Spinal cord (tissue), 10 donors: ENCODE measurements at places on chromosomes 7 and 10.

- no peak for DNase-seq
Measured at GRCh38 chr7:75596727-75597614, 104.9 kb downstream of the SPDYE5 start.

DNA sequence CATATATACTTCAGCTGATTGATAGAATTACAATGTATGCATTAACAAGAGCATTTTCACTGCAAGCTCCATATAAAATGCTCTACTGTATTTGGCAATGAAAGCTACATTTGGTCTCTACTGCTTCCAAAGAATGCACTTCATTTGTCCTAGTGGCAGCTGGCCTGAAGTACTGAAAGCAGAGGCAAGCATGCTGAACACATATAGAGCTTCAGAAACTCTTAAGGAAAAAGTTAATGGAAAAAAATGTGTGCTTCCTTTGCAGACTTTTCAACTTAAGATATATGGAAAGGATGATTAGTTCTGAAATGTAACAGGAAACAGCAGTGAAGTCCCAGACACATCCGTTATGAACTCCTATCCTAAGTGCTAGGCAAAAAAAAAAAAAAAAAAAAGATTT, 537.1 kb upstream of the POM121L12 start:
- DNase-seq: no peak

DNA sequence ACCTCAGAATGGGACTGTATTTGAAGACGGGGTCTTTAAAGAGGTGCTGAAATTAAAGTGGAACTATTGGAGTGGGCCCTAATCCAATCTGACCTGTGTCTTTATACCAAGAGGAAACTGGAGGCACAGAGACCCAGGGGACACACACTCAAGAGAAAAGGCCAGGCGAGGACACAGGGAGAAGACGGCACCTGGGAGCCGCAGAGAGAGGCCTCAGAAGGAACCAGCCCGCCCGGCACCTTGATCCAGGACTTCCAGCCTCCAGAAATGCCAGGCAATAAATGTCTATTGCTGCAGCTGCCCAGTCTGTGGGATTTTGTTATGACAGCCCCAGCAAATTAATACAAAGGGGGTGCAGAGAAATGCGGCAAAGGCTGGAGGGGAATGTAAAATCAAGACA, 10.5 kb downstream of the CARD11 start:
- no peak for DNase-seq

DNA sequence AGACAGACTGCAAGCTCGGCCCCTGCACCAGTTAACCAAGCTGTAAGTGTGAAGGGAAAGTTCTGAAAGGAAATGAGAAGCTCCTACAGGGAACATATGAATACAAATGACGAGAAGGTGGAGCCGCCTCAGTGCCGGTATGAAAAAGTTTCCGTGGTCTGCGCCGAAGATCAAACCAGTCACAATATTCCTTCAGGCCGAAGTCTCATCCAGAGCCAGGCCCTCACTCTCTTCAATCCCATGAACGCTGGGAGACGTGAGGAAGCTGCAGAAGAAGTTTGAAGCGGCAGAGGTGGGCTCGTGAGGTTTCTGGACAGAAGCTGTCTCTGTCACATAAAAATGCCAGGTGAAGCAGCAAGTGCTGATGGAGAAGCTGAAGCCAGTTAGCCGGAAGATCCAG, 71.9 kb downstream of the CFAP46 start:
- DNase-seq: no peak

GRCh38 chr10:49001870-49002672, 62.4 kb upstream of the LRRC18 start:
- no peak for DNase-seq

GRCh38 chr10:26997610-26998009, 102.7 kb downstream of the ANKRD26 start:
- DNase-seq: no peak

- no peak for DNase-seq
Measured at GRCh38 chr7:85602196-85602595, 415.3 kb upstream of the SEMA3D start.

DNA sequence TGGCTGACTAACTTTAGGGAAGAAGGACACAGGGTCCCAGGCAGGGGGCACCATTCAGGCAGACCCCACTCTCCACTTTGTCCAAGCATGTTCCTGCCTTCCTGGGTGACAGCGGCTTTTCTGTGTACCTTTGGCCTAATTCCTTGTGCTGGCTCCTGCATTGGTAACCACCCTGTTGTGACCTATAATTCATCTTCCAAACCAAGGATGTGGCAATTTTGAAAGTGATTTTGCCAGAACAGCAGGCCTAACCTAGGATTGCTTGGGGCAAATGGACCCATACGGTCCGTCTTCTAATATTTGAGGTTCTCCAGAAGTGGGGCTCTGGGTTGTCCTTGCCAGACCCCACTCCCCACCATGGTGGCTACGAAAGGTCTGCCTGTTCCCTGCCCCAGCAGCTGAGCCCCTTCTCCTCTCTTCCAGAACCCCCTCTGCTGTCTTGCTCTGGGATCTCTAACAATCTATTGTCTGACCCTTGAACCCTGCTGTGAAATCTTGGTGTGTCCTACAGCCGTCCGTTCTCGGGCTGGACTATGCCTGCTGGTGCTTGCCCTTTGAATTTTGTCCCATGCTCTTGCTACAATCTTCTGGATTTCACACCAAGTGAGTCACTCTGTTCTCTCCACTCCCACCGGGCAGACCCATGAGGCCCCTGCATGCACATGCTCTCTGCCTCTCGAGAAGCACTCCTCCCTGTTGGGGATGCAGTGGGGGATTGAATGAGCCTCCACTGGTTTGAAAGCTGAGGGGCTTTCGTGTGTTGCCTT, 316.0 kb downstream of the CXCL12 start:
- DNase-seq: no peak

- no peak for DNase-seq
Measured at GRCh38 chr7:127770885-127771284, 118.9 kb downstream of the SND1 start.

DNA sequence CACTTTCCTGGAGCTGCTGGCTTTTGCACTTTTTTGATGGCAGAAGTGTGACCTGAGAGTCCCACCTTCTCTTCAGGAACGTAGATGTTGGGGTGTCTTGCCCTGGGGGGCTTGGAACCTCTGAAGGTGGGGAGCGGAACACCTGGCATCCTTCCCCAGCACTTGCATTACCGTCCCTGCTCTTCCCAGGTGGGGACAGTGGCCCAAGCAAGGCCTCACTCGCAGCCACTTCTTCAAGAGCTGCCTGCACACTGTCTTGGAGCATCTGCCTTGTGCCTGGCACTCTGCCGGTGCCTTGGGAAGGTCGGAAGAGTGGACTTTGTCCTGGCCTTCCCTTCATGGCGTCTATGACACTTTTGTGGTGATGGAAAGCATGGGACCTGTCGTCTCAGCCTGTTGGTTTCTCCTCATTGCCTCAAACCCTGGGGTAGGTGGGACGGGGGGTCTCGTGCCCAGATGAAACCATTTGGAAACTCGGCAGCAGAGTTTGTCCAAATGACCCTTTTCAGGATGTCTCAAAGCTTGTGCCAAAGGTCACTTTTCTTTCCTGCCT, 31.1 kb downstream of the PFKFB3 start:
- DNase-seq: no peak

- DNase-seq: no peak
Measured at GRCh38 chr10:79604294-79604693, 6.4 kb upstream of the SFTPA1 start.

DNA sequence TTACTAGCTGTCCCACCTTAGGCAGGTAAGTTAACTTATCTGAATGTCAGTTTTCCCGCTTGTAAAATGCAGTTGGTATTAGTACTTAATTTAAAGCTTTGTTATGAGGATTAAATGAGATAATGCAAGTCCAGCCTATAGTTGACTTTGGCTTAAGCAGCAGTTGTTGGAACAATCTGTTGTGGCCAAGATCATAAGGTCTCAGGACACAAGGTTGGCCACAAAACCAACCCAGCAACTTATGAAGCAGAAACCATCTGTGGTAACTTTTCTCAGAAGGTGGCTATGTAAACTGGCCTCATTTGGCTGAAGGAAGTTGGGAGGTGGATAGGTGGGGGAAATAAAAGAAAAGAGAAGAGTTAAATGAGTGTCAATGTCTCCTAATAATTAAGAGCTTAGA, 29.4 kb downstream of the ENTPD1 start:
- DNase-seq: no peak

DNA sequence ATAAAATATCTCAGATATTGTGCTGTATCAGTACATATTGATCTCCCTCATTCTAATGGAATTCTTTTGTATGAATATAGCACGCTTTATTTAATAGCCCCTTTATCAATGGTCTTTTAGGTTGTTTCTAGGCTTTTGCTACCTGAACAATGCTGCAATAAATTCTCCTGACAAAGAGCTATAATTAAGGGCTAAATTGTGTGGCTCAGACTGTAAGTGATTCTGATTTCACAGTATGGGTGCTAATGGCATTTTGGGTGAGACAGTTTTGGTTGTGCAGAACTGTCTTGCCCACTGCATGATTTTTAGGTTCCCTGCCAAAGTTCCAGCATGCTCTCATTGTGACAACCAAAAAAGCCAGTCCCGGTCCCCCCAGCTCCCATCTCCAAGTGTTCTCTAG, 363.2 kb downstream of the REEP3 start:
- DNase-seq: no peak

DNA sequence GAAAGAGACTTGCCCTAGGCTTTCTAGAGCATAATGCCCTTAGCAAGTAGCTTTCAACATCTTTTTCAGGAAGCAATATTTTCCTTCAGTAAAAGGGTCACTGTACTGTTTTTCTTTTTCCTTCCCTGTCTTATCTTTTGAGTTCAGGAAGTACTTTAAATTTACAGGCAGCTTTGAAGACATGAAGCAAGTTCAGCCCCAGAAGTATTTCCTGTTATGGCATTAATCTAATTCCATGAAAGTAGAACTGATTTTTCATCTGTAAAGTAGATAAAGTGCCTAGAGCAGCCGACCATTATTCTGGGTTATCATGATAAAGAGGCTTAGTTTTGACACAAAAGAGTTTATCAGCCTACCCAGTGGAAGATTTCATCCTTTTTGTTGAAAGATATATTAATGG, 288.2 kb downstream of the ADK start:
- no peak for DNase-seq

- peak; percentile 40 for DNase-seq
Measured at GRCh38 chr7:55179931-55180682, 161.3 kb downstream of the EGFR start.

GRCh38 chr7:901388-902154, 25.2 kb downstream of the GET4 start:
- peak; percentile 71 for DNase-seq
